Activated CD4-positive, alpha-beta T cell treated with anti-CD3 and anti-CD28 coated beads for 1 hour (primary cell): ENCODE measurements at places on chromosomes 5 and 9.

GRCh38 chr9:68631811-68632210, 73.2 kb upstream of the PIP5K1B start:
- DNase-seq, result no peak

DNA sequence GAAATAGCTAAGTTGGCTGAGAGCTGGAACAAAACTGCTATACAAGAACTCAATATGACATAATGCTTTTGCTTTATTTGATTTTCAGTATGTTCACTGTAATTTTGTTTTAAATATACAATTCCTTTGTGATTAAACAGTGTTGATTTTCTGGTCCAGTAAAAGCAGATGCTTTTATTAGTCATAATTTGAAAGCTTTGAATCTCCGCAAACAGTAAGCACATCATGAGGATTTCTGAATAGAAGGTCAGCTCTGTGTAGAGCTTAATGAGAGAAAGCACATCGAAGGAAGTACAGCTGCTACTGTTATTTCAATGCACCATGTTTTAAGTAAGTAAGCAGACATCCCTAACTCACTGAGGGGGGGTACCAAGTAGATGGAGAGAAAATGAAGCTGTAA, 701.3 kb upstream of the ACO1 start:
- no peak for DNase-seq

GRCh38 chr5:125181955-125182354, 435.5 kb upstream of the ZNF608 start:
- DNase-seq, result no peak

DNA sequence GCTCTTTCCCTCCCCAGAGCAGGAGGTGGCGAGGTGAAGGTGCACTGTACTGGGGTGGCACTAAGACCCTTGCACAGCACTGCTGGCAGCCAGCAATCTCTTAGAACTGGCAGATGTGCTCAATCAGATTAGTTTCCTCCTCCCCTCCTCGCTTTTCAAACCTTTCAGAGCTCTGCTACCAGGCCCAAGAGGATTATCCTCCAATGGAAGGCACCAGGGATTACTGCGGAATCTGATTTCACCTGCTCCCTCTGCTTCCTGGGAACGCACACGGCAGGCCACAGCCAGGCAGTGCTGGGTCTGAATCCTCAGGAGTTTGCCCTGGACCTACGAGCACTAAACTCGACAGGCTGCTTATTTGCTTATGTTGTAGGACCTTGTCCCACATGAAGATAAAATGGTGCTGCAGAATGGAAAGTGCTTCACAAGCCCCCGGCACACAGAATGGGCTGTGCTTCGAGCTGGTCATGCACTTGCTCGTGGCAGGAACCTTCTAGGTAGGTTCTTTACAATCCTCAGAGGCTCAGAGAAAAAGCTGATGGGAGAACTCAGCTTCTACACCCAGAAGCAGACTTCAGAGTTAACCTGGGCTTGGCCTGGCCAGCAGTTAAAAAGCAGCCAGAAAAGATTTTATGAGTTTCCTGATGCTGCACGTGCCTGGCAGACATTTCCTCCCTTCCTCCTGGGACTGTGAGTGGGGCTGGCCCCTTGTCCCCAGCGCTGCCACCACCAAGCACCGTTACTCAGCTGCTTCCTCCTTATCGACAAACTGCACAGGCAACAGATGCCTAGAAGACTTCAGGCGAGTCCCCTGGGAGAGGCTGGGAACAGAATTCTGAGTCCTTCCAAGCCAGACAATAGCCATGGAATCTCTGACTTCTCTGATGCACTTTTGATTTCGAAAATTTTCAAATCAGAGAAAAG, 33.1 kb downstream of the FABP6 start:
- no peak for DNase-seq

DNA sequence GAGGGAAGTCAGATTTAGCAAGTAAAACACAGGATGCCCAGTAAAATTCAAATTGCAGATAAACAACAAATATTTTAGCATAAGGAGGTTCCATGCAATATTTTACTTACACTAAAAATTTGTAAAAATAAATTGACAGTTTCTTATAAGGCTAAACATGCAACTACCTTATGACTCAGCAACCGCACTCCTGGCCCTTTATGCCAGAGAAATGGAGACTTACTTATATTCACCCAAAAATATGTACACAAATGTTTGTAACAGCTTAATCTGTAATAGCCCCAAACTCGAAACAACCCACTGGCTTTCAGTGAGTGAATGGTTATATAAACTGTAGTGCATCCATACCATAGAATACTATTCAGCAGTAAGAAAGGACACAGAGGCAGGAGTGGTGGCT, 28.6 kb upstream of the TRIM14 start:
- no peak for DNase-seq

DNA sequence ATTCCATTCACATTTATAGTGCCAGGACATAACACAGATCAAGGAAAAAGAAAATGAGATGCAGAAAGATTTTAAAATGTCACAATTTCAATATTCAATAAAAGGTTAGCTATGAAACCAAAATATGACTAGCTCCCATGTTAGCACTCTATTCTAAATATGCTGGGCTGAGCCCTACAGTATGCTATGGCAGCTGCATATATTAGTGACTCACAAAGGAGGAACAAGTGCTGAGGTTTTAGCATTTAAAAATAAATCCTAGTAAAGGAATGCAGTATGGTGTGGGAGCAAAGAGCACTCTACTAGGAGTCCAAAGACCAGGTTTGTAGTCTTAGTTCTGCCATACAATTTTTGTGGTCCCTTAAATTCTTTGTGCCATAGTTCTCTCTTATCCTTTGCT, 118.4 kb downstream of the OXCT1 start:
- no peak for DNase-seq

DNA sequence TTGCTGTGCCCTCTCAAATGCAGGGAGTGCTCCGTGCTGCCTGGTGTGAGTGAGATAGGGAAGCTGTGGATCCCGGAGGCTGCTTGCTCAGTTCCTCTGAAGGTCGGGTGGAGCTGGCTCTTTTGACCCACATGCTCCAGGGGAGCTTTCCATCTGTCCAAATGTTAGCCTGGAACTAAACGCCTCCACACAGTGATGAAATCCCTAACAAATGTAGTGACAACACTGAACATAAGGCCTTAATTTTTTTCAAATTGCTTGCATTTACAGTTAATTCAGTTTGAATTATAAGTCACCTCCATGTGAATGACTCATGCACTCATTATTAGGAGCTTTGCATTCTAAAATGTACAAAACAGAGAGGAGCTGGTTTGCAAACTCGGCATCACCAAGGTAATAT, 27.0 kb downstream of the PRDM6 start:
- DNase-seq, result no peak

GRCh38 chr5:158642879-158643278, 456.8 kb downstream of the EBF1 start:
- DNase-seq, result no peak

GRCh38 chr5:109981979-109982378, 292.3 kb downstream of the MAN2A1 start:
- DNase-seq, result no peak

DNA sequence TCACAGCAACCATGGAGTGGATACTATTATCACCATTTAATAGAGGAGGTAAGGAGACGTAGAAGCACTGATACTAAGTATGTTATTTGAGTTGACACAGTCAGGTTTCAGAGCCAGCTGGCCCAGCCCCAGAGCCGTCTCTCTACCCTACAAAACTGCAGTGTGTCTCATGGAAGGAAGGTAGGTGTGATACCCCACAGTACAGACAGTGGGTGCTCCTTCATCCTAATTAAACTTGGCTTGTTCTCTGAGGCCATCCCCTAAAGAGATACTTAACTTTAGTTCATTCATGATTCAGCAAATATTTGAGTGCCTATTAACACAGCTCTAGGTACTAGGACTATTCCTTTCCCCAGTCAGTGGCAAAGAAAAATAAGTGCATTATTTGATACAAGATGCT, 22.6 kb downstream of the PIP5K1B start:
- DNase-seq, result no peak

- DNase-seq, result no peak
Measured at GRCh38 chr5:155129513-155129880, 115.9 kb downstream of the KIF4B start.

- no peak for DNase-seq
Measured at GRCh38 chr9:73889023-73889422, 608.1 kb upstream of the RORB start.

GRCh38 chr5:93277051-93277450, 304.0 kb downstream of the NR2F1-AS1 start:
- no peak for DNase-seq

GRCh38 chr5:107464876-107465275, 205.9 kb downstream of the EFNA5 start:
- no peak for DNase-seq

GRCh38 chr9:7739595-7739994, 60.0 kb downstream of the DMAC1 start:
- no peak for DNase-seq

- no peak for DNase-seq
Measured at GRCh38 chr5:135319928-135320606, 79.0 kb downstream of the MACROH2A1 start.

- DNase-seq, result no peak
Measured at GRCh38 chr5:88244686-88245085, 24.0 kb downstream of the TMEM161B start.

GRCh38 chr5:65248896-65249295, 232.8 kb downstream of the ADAMTS6 start:
- DNase-seq, result no peak

DNA sequence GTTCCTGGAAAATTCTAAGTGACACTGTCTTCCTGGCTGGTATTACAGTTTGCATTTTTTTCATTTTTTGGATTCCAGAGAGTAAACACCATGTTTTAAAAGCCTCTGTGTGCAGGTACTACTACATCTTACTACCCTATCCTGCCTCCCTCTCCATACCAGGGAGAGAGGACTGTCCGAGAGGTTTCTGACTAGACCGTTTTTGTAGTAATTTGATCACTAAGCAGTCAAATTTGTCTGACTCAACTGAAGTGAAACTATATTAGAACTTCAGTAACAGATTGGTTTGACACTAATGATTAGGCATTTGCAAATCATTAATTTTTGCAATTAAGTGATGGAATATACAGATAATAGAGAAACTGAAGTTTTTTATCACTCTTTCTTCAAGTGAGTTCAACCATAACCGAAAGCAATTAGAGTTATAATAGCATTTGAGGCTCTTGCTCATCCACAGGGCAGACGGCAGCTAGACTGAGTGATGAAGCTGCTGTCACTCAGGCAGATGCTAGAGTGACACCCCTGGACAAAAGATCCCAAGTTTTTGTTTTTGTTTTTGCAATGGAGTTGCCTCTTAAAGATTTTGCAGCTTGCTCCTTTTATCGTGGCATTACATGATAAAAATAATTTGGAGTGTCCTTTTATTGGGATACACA, 44.3 kb downstream of the SMARCA2 start:
- DNase-seq, result no peak

DNA sequence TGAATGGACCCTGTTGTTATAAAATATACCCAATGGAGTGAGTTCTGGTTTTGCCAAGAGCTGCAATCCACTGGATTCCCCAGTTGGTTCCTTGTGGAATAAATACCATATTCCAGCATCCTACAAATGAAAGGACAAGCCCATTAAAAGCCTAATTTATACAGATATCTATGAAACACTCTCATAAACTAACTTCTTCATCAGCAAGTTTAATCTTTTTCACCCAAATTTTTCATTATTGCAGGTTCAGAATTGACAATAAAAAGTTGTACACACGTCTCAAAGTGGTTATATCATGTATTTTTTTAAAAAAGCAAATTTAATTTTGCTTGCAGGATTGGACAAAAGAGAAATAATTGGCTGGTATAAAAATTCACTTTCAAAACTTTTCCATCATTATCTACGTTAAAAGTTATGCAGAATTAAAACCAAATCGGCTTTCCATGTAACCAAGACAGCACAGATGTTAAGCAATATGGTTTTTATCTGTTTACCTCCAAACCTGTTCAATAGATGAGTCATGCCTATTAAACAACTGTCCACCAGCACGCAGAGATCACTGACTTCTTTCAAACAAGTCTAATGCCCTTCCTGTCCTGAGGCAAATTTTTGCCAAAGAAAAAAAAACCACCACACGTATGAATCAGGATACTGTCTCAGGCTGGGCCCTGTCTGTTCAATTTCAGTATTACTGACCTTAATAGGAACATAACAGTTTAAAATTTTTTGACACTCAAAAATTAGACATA, 42.5 kb downstream of the CEMIP2 start:
- DNase-seq, result no peak

DNA sequence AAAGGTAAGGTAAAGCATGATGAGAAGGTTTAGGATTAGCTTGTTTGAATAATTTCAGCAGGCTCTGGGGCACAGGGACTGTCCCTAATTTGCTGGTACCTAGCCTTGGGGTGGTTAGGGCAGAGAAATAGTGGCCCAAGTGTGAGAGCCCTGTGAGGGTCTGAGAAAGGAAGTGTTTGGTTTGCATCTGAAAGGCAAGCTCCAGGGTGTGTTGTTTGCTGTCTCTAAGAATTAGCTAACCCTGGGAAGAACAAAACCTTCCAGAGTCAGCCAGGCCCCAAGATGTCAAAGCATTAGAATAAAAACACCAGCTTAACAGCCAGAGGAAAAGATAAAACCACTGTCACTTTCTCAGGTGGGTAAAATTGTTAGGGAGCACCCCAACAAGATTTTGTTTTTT, 31.0 kb downstream of the TMEM252 start:
- no peak for DNase-seq

- no peak for DNase-seq
Measured at GRCh38 chr9:37752642-37753488, 740 bp upstream of the TRMT10B start.

DNA sequence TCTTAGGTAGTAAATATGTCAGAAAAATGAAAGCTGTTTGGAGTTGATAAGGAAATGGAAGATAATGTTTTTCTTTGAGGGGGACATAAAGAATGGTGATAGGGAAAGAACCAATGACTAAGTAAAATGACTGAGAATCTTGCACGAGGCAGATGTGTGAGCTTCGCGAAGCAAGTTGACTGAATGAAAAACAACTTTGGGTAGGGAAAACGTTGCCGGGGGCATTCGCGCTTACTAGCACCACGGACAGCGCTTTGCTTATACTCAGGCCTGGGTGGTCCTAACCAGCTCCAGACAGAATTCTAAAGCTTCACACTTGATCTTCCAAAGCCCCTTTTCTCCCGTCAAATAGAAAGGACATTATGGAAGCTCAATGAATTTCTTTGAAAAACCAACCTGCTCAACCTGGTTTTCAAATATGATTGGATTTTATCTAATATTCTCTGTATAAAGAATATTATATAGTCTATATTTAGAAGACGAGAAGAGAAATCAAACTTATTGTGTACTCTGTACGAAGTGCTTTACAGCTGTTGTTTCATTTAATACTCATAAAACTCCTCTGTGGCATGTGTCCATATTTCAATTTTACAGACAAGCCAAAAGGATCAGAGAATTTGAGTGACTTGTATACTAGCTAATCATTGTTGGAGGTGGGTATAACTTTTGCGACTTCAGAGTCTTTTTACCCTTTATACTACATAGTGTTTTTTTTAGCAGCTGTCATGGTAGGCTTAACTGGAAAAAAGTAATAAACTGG, 1.9 kb upstream of the CDKN2B start:
- DNase-seq, result no peak

DNA sequence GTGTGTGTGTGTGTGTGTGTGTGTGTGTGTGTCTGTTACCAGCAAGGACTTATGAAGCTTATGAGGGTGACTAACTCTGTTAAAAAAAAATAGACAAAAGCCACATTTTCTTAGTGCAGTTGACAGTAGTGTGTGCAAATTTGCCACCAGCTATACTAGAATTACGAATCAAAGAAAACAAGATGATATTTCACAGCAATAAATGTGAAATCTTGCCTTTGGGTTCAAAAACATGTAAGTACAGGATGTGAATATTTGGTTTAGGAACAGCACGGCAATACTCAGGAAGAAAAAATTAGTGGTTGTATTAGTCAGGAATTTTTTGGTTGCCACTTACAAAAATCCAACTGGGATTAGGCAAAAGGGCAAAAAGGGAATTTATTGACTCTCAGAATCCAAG, 117.4 kb downstream of the NPR3 start:
- DNase-seq, result no peak
